ENCODE measurements at places on chromosomes 16 and 17.

DNA sequence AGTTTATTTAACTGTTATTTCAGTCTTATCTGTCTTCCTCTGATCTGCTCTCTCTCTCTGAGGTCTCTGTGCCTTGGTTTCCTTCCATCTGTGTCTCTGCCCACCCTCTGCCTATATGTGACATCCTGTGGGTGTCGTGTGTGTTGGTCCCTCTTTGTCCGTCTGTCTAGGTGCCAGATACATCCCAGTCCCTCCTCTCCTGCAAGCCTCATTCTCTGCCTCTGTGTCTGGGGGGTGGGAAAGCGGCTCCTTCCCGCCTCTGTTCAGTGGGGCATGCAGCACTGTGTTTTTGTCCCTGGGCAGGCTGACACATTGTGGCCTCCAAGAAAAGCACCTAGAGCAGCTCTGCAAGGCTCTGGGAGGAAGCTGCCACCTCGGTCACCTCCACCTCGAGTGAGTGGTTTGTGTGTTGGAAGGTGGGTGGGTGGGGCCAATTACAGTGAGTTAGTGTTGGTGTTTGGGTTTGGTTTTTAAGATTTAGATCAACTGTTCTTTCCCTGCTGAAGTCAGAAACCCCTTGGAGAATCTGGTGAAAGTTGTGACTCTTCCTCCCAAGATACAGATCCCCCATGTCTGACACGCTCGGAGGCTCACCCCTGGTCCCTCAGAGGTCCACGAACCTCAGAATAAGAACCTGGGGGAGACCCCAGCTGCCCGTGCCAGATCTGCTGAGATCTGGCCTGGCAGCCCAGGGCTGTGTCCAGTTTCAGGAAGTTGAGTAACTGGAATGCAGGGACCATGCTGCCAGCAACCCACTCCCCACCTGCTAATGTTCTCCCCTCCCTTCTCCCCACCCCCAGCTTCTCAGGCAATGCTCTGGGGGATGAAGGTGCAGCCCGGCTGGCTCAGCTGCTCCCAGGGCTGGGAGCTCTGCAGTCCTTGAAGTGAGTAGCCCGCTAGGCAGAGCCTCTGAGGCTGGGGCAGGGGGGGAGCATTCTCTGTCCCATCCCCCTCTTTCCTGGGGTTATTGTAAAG lies 50.9 kb upstream of the CPNE2 start:
- peak; percentile 94 for DNase-seq

DNA sequence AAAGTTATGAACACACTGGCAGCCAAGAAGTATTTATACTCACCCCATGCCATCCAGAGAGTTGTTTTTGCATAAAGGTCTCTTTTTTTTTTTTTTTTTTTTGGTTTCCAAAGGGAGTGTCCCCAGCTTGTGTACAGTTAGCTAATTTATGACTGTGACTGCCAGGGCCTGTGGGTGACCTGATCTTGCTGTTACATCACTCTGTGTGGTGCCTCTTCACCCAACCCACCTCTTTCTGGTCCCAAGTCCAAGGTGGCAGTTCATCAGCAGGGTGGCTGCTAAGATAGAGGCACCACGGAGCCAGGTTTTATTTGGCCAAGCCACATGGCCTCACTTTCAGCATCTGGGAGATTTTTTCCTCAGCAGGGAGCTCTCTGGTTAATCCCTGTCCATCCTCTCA lies at the start of gene NOS2:
TSS of gene NOS2 (minus strand) at position 8 of the 400 bp plus-strand sequence. CDS start 1,720 bp downstream, outside the sequence.
- no peak for DNase-seq

GRCh38 chr16:63426275-63426870 lies 1390.1 kb upstream of the CDH8 start:
- no peak for DNase-seq

DNA sequence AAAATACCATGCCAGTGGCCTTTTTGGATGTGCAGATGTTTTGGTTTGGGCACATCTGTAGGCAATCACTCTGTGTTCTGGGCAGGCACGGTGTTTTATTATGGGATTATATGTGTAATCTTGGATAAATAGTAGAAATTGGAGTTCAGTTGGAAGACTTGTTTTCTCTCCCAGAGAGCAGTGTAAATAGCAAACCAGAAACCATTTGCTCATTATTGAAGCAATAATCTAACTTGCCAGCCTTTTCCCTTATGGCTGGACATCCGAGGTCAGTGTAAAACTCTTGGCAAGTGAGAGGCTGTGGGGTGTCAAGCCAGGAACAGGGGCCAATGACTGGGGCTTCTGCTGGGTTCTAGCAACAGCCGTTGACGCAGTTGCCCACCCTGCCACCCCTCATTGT lies 69.9 kb downstream of the IRX3 start:
- no peak for DNase-seq

DNA sequence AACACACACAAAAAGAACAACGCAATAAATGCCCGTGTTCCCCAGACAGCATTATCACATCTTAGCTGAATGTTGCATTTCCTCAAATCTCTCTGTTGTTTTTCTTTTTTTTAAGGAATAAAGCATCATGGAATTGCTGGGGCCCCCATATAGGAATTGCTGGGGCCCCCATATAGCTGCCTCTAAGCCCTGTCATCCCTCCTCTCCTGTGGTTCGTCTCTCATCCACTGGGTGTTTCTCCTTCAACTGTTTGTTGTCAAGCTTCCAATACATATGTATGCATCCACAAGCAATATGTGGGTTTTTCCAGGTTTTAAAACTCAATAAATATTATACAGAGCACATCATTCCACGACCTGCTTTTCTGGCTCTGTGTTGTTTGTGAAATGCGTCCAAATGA lies 43.2 kb downstream of the HSBP1 start:
- no peak for DNase-seq

- no peak for DNase-seq
Observed at GRCh38 chr16:47611042-47611441, 149.9 kb downstream of the PHKB start.
